ENCODE measurements at places on chromosomes 1 and 21.
A peak's percentile ranks its signal among the peaks of the same experiment; 100 is the strongest.

DNA sequence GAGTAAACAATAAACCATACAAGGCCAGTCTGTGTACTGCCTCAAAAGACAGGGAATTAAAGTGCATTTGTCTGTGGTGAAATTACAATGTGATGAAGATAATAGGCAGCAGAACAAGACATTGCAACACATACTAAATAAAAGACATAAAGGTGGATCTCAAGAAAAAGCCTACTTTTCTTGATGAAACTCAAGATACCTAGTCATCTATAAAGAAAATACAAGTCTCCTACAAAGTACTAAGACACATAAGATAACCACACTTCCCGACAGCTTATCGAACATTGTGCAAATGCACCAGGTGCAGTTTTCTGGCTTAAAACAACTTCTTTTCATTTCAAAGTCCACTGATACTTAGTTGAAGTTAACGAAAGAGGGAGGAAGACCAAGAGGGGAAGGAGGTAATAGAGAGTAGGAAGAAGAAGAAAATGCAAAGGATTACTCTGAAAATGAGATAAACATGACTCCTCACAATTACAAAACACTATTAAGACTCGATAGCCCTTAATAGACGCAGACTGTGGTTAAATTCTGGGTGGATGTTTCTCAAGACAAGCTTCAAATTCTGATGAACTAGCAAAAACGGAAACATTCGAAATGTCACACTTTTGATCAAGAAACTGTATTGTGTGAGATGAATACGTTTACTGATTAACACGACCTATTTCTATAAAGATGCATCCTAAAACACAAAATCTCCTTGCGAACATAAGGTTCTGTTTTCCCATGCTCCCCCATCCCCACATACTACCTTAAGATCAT lies 2.0 kb downstream of the HNRNPR start:
- DNase-seq, result no peak

DNA sequence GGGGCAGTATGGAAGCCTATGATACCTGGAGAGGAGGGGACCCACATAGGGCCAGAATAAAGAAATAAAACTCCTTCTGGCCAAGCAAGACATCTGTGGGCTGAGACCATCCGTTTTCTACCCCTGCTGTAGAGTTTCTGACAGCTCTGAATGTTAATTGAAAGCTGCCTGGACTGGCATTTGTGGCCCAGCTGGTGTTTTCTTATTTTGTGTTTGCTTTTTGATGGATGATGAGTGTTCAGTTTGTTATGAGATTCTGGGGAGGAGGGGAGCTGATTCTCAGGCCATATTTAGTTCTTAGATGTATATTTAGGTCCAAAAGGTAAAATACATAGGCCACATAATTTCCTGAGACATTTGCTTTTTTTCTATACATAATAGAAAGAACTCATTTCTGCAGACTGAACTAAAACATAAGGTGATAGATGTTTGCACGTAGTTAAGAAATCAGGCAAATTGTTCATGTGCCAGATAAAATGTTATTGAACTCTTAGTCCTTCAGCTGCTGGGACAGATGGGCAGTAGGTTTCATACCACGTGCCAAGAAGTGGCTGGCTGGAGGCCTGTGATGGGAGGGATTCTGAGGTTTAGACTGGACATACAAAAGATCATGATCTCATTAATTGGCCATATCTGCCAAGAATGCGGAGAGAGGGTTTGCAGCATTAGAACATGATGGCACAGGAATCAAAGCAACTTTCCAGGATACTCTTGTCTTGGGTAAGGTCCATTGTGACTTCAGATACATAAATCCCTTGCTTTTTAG lies 54.1 kb downstream of the DSCAM start:
- no peak for DNase-seq

- DNase-seq, result peak; percentile 86
Observed at GRCh38 chr21:45140346-45140940, 66.1 kb downstream of the ADARB1 start.

DNA sequence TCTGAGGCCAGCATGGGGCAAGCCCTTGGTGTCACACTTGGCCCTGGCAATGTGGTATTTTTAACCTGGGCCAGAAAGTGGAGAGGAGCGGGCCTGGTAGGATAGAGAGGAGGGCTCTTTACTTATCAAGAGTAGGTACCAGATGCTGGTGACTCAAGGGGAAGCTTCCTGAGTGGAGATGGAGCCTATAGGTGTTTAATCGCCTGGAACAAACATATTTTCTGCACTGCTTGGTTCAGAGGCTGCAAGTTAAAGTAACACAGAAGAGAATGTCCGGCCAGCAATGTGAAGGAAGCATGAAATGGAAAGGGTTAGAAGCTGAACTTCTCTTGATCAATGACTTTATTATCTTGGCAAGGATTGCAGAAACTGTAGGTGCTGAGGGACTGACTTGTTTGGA lies 74.3 kb downstream of the DDR2 start:
- no peak for DNase-seq

DNA sequence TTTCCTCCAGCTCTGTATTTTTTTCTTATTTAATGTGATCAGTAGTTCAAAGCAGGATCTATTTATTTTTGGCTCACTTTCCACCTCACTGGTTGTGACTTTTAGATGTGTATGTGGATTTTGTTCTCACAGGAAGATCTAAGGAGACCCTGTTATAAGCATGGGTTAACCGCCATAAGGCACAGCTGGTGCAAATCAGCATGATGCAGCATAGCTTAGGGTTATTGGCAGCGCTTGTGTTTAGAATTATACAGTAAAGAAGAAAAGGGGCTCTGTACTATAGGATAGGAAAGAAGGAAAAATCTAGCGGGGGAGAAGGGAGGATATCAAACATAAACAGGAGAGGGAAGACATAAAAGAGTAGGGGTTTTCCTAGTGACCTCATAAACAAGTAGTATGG lies 26.9 kb upstream of the RGL1 start:
- no peak for DNase-seq

- DNase-seq, result no peak
Observed at GRCh38 chr21:25408666-25409065, 198.6 kb downstream of the MRPL39 start.

DNA sequence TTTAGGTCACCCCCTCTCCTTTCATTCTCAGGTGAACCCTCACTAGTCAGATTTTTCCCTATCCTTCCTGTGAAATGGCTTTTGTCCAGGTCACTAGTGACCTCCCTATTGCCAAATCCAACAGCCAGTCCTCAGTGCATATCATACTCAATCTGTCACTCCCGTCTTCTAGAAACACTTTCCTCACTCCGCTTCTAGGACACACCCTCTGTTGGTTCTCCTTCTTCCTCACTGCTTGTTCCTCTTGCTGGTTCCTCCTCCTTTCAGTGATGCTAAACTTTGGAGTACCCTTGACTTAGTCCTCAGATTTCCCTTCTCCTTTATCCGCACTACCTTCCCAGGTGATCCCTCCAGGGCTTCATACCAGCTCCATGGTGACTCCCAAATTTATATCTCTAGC lies 94.3 kb downstream of the RNF220 start:
- DNase-seq, result no peak

- no peak for DNase-seq
Observed at GRCh38 chr1:119253366-119253765, 112.9 kb upstream of the WARS2 start.

DNA sequence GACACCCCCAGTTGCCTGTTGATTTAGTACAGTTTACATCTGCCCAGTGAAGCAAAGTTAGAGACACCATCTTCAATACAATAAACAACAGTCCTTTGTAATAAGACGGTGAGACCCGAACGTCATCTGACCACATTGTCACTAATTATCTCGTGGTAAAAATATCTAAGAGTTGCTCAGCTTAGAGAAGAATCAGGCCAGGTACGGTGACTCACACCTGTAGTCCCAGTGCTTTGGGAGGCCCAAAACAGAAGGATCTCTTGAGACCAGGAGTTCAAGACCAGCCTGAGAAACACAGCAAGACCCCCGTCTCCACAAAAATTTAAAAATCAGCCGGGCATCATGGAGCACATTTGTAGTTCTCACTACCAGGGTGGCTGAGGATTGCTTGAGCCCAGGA lies 53.5 kb downstream of the CD34 start:
- no peak for DNase-seq

GRCh38 chr21:44058981-44059380 lies 46.9 kb downstream of the TRAPPC10 start:
- no peak for DNase-seq

DNA sequence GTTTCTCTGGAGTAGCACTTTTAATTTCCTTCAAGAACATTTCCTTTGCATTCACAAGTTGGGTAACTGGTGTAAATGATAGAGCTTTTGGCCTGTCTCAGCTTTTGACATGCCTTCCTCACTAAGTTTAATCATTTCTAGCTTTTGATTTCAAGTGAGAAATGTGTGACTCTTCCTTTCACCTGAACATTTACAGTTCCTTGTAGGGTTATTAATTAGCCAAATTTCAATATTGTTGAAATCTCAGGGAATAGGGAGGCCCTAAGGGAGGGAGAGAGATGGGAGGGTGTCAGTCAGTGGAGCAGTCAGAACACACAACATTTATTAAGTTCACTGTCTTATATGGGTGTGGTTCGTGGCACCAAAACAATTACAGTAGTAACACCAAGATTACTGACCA lies 14.2 kb downstream of the AADACL3 start:
- DNase-seq, result no peak

DNA sequence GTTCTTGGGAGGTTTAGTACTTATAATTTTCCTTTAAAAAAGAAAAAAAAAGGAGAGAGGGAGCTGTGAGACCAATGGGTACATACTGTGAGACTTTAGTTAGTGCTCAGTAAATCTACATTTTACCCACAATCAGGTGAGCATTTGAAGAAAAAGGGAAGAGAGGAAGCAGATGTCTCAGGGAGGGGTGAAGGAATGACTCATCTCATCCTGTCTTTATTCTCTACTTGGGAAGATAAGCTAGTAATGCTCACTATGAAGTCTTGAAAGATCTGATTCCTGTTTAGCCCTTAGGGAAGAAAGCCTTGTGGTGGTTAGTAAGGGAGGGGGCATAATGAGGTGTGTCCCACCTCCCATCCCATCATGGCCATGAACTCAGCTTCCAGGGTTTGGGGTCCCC lies 112.6 kb downstream of the PLD5 start:
- DNase-seq, result no peak

DNA sequence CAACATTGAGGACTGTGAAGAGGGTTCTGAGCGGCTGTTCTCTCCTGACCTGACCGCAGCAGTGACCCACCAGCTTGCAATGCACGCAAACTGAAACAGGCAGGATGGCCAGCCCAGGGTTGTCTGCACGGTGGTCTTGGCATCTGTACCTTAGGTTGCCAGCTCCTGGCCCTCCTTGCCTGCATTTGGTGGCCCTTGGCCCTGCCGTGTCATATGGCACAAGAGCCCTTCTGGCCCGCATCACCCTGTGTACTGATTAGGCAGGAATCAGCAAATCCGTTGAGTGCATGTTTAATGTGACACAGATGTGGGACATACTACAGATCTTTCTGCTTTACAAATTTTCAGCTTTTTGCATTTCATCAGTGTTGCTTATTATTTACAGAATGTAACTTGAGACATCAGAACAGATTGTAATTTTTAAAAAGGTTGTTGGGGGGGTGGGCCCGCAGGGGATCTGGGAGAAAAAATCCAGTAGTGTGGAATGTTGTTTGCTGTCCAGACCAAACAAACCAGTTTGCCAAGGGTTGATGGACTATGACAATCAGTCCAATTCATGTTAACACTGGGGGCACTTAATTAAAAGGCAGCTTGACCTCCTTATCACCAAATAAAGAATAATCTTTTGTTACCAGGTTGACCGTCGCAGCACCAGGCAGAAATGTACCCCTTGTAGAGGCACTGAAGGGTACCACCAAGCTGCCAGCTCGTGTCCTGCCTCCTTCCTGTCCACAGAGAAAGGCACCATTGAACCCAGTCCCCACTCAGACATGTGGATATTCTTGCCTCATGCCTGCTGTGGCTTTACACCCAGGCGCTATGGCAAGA lies 132.6 kb downstream of the DHRS3 start:
- DNase-seq, result no peak

DNA sequence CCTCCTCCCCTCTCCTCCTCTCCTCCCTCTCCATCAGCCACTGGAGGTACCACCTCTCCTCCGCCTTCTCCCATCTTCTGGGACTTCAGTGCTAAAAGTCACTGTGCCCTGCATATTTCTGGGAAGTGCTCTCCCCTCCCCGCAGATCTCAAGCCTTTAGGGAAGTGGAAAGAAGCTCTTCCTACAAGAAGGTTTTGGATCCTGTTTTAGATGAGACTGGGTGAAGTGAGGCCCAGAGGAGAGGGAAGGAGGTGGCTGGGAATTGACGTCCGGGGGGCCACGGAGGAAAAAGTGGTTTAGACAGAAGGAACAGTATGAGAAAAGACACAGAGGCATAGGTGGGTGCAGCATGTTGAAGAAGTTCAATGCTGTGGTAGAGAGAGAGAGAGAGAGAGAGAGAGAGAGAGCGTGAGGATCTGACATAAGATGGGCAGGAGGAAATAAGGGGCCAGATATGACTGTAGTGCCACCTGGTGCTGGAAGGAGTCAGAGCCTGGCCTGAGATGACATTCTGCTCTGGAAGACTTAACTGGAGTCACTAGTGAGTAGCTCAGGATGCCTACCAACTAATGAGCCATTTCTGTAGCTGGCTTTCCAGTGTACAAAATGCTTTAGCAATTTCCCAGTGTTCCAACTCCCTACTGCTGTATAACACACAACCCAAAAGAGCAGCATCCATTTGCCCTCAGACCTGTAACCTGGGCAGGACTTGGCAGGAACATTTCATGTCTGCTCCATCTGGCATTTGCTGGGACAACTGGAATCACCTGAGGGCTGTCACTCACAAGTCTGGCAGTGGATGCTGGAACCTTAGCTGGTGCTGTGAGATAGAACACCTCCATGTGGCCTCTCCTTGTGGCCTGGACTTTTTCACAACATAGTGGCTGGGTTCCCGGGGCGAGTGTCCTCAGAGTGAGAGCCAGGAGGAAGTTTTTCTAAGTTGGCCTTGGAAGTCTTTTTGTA lies 16.6 kb upstream of the ZSCAN20 start:
- peak; percentile 72 for DNase-seq

DNA sequence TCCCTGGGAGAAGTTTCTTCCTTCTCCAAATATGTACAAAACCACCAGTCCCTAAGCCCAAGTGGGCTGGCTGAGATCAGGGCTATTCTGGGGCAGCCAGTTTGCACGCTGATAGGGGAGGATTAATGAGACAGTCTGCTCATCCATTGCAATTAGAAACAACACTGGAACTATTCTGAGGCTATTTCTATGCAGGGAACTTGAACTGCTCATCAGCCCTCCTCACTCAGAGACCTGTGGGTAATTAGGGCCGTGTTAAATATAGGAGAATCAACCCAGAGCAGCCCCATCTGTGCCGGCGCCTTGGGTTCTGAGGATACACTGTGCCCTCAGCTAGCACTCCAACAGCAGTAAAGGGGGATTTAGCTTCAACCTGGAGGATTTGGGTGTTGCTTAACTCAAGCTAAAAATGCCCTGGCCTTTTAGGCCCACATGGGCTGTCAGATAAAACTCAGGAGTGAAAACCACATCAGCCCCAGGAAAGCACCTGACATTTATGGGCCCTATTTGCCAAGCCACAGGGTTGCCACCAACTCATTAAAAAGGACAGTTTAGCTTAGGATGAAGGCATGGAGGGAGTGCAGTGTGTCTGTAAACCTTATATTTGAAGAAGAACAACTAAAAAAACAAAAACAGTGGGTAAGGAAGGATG lies 53.9 kb downstream of the DUSP10 start:
- no peak for DNase-seq

GRCh38 chr1:7608628-7609305 lies 162.3 kb upstream of the VAMP3 start:
- DNase-seq, result peak; percentile 45
